ENCODE measurements at places on chromosomes 1 and 21.

DNA sequence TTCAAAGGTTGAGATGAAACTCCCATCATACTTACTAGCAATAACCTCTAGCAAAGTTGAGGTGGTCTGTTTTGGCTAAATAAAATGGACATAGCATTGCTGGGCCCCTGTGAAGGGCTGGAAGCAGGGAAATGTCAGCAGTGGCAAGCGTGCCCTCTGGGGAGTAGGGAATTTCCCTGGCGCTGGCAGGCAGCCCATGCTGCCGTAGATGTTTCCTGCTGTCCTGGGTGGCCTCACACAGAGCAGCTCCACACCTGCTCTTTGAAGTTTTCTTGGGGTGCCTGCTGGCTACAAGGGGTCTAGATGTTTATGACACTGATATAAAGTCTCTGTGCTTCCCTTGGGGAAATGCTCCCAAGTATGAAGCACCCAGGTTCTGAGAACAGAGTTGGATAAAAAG, 30.2 kb downstream of the ADARB1 start:
- H3K4me3 ChIP-seq = no peak overlapping the region
- DNase-seq = peak; percentile 74
- no peak overlapping the region for H3K27ac ChIP-seq
- H3K36me3 ChIP-seq = no peaks in the 10 kb centered on the region
- no peaks in the 10 kb centered on the region for H3K27me3 ChIP-seq
- H3K4me1 ChIP-seq = no peaks in the 10 kb centered on the region

- DNase-seq = no peak
- H3K4me1 ChIP-seq = no peaks in the 10 kb centered on the region
- no peaks in the 10 kb centered on the region for H3K36me3 ChIP-seq
- H3K4me3 ChIP-seq = no peak overlapping the region
- H3K27ac ChIP-seq = no peak overlapping the region
- no peaks in the 10 kb centered on the region for H3K27me3 ChIP-seq
Measured at GRCh38 chr21:42426876-42427480, 23.3 kb downstream of the UBASH3A start.

- no peak for DNase-seq
- H3K4me3 ChIP-seq = no peak overlapping the region
- H3K27ac ChIP-seq = no peak overlapping the region
- no peaks in the 10 kb centered on the region for H3K27me3 ChIP-seq
- peaks cover 20% of the 10 kb centered on the region for H3K36me3 ChIP-seq
Measured at GRCh38 chr1:30966690-30967369, 58.3 kb upstream of the SDC3 start.

GRCh38 chr21:29376556-29376955, 77.8 kb downstream of the BACH1 start:
- no peak overlapping the region for H3K4me3 ChIP-seq
- no peaks in the 10 kb centered on the region for H3K36me3 ChIP-seq
- H3K27me3 ChIP-seq = no peaks in the 10 kb centered on the region

DNA sequence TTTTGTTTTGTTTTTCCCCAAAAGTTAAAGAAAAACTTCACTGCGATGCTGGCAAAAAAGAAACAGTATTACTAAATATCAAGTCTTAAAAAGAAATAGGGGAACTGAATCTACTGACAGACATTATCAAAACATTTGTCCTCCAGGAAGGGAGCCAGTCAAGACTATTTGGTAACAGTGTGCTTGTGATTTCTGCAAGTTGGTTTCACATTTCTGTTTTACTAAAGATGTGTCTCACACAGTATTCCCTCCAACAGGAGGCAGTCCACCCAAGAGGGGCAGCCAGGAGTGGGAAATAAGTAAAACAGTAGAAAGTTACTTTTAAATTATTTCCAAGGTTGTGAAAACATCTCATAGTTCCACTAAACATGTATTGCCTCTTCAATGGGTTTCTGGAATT, 74.4 kb upstream of the SDC3 start:
- no peaks in the 10 kb centered on the region for H3K36me3 ChIP-seq
- no peaks in the 10 kb centered on the region for H3K27me3 ChIP-seq
- DNase-seq = no peak
- H3K27ac ChIP-seq = no peak overlapping the region

- no peaks in the 10 kb centered on the region for H3K4me1 ChIP-seq
- no peak overlapping the region for H3K4me3 ChIP-seq
- DNase-seq = no peak
- no peak overlapping the region for H3K27ac ChIP-seq
- no peaks in the 10 kb centered on the region for H3K27me3 ChIP-seq
Measured at GRCh38 chr21:37032877-37033471, 26.5 kb downstream of the RIPPLY3 start.

DNA sequence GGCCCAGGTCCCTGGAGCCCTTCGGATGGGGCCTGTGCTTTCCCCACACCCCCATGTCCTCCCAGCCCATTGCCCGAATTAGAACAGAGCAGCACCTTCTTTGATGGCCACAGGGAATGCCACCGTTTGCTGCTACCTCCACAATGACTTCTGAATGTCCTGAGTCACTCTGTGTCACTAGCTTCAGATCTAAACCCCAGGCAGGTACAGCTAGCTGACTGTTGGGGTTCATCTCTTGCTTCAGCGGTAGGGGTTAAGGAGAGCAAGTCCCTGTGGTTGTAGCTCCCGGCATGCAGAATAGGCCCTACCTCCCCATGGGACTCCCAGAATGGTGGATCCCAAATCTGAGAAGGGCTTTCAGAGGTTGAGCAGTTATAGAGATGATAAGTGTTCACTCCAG, 291.1 kb upstream of the POU3F1 start:
- no peaks in the 10 kb centered on the region for H3K36me3 ChIP-seq
- H3K4me1 ChIP-seq = no peaks in the 10 kb centered on the region
- H3K27ac ChIP-seq = no peak overlapping the region
- no peak overlapping the region for H3K4me3 ChIP-seq
- DNase-seq = no peak

- no peaks in the 10 kb centered on the region for H3K27me3 ChIP-seq
- no peak overlapping the region for H3K27ac ChIP-seq
Measured at GRCh38 chr1:160951443-160952128, 3.0 kb downstream of the ITLN2 start.

- no peaks in the 10 kb centered on the region for H3K4me1 ChIP-seq
- H3K4me3 ChIP-seq = no peak overlapping the region
- DNase-seq = peak; percentile 37
- no peaks in the 10 kb centered on the region for H3K27me3 ChIP-seq
- H3K36me3 ChIP-seq = no peaks in the 10 kb centered on the region
Measured at GRCh38 chr1:161439280-161440232, 65.7 kb upstream of the FCGR2A start.

- no peak overlapping the region for H3K27ac ChIP-seq
- H3K4me1 ChIP-seq = peaks cover 5% of the 10 kb centered on the region
- H3K4me3 ChIP-seq = no peak overlapping the region
- no peak for DNase-seq
- no peaks in the 10 kb centered on the region for H3K36me3 ChIP-seq
Measured at GRCh38 chr1:206143537-206144172, 26.5 kb upstream of the AVPR1B start.

GRCh38 chr1:38746402-38746935, 113.1 kb downstream of the RRAGC start:
- no peak for DNase-seq
- no peaks in the 10 kb centered on the region for H3K27me3 ChIP-seq
- no peaks in the 10 kb centered on the region for H3K36me3 ChIP-seq
- no peaks in the 10 kb centered on the region for H3K4me1 ChIP-seq
- no peak overlapping the region for H3K4me3 ChIP-seq

- H3K27ac ChIP-seq = no peak overlapping the region
- no peak for DNase-seq
- peaks cover 68% of the 10 kb centered on the region for H3K36me3 ChIP-seq
- no peak overlapping the region for H3K4me3 ChIP-seq
Measured at GRCh38 chr1:200905411-200906052, 10.8 kb downstream of the INAVA start.

DNA sequence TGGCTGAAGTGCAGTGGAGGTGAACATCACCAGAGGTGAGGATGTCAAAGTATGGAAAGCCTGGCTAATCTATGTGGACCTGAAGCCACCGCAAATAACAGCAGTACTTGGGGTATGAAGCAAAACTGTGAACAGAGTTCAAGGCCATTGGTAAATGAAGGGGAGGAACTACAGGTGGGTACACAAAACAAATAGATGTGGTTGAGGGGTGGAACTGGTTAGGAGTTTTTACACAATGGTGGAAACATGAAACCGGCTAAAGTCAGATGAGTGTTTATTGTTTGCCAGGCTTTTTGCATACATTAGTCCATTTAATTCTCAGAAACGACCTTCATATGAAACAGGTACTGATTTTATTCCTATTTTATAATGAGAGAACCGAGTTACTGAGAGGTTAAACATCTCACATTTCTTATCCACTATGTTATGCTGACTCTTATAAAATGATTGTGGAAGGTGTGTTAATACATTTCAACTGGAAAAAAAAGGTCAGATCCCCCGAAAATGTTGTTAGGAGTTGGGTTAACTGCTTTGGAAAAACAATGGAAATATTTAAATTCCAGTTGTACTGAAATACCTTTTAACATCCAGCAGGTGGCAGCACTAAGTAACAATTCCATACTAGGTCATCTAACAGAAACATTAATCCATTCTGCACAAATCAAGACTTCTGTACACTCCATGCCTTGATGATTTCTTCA, 44.3 kb upstream of the GTF2B start:
- H3K4me3 ChIP-seq = no peak overlapping the region
- no peaks in the 10 kb centered on the region for H3K27me3 ChIP-seq
- H3K4me1 ChIP-seq = no peaks in the 10 kb centered on the region
- peaks cover 16% of the 10 kb centered on the region for H3K36me3 ChIP-seq

DNA sequence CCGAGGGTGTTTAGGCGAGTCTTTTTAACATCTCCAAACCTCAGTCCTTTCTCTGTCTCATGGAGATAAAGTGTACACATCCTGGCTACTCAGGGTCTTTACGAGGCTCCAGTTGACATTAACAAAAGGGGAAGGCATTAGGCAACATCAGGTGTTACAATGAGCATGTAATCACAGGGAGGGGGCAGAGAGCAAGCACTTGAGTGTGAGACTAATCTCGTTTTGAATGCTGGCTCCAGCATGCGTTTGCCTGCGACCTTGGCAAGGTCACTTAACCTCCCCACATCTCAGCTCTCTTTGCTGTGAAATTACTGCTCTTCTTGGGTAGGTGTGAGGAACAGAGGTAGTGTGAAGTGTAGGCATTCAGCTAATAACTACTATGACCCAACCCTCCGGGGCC, 3.1 kb downstream of the TNNT2 start:
- no peak overlapping the region for H3K4me3 ChIP-seq
- no peaks in the 10 kb centered on the region for H3K27me3 ChIP-seq
- no peaks in the 10 kb centered on the region for H3K4me1 ChIP-seq
- H3K36me3 ChIP-seq = no peaks in the 10 kb centered on the region

GRCh38 chr1:23966973-23967493, 7.4 kb downstream of the PNRC2 start:
- no peak overlapping the region for H3K4me3 ChIP-seq
- H3K27ac ChIP-seq = no peak overlapping the region
- H3K36me3 ChIP-seq = no peaks in the 10 kb centered on the region
- no peak for DNase-seq

DNA sequence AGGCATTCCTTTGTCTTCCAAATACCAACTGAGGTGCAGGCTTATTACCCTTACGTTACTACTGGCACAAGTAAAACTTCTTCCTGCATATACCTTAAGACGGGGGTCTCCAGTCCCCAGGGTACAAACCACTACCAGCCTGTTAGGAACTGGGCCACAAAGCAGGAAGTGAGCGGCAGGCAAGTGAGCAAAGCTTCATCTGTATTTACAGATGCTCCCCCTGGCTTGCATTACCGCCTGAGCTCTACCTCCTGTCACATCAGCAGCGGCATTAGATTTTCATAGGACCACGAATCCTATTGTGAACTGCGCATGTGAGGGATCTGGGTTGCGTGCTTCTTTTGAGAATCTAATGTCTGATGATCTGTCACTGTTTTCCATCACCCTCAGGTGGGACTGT, 113.1 kb downstream of the SLC45A1 start:
- no peak overlapping the region for H3K27ac ChIP-seq
- no peak for DNase-seq
- no peaks in the 10 kb centered on the region for H3K36me3 ChIP-seq
- no peak overlapping the region for H3K4me3 ChIP-seq
- H3K4me1 ChIP-seq = no peaks in the 10 kb centered on the region

DNA sequence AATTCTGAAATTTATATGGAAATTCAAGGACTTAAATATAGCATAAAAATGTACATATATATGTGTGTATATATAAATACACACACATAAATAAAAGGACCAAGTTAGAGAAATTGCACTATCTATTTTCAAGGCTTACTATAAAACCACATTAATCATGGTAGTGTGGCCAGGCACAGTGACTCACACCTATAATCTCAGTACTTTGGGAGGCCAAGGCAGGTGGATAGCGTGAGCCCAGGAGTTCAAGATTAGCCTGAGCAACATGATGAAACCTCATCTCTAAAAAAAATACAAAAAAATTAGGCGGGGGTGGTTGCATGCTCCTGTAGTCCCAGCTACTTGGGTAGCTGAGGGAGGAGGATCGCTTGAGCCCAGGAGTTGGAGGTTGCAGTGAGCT, 171.4 kb upstream of the GORAB start:
- H3K4me3 ChIP-seq = no peak overlapping the region
- no peaks in the 10 kb centered on the region for H3K4me1 ChIP-seq
- H3K36me3 ChIP-seq = no peaks in the 10 kb centered on the region
- no peaks in the 10 kb centered on the region for H3K27me3 ChIP-seq
- DNase-seq = no peak
- H3K27ac ChIP-seq = no peak overlapping the region

DNA sequence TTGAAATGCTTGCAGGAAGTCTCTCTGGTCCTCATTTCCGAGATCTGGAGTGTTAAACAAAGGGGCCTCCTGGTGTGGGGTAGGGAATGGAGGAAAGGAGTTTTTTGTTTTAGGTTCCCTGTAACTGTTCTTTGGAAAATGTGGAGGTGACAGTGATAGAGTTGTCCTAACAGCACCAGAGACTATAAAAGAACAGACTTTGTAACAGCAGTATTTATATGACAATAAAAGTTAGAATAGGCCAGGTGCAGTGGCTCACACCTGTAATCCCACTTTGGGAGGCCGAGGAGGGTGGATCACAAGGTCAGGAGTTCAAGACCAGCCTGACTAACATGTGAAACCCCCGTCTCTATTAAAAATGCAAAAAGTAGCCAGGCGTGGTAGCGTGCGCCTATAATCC, 68.9 kb downstream of the HUNK start:
- H3K36me3 ChIP-seq = no peaks in the 10 kb centered on the region
- DNase-seq = no peak
- H3K27ac ChIP-seq = no peak overlapping the region
- no peaks in the 10 kb centered on the region for H3K4me1 ChIP-seq

DNA sequence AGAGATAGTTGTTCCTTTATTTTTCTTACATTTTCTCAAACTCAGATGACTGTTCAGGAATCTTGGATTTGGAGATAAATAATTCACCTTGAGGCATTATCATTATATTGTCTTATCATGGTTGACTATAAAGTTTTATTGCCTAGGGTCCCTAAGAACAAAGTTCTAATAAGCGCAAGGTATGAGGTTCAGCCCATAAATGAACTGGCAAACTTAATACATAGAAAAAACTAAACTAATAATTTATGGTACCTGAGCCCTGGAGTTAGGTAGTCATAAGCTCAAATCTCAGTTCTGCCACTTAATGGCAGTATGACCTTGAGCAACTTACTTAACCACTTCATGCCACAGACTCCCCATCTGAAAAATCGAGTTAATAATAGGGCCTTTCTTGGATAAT, 334.0 kb upstream of the PBX1 start:
- H3K27ac ChIP-seq = no peak overlapping the region
- H3K4me3 ChIP-seq = no peak overlapping the region
- DNase-seq = no peak
- H3K27me3 ChIP-seq = no peaks in the 10 kb centered on the region

All from pancreas (tissue), 10 donors.